ENCODE measurements at places on chromosomes 11 and 22.
A peak's percentile ranks its signal among the peaks of the same experiment; 100 is the strongest.

GRCh38 chr11:71474771-71475483, 21.9 kb downstream of the NADSYN1 start:
- H3K4me3 ChIP-seq = no peak overlapping the region
- DNase-seq = no peak
- H3K27ac ChIP-seq = no peak overlapping the region
- peaks cover 76% of the 10 kb centered on the region for H3K36me3 ChIP-seq
- no peaks in the 10 kb centered on the region for H3K27me3 ChIP-seq

GRCh38 chr22:43566021-43566420, 154.2 kb downstream of the MPPED1 start:
- no peaks in the 10 kb centered on the region for H3K27me3 ChIP-seq
- H3K27ac ChIP-seq = no peak overlapping the region
- peaks cover 12% of the 10 kb centered on the region for H3K4me1 ChIP-seq
- no peak for DNase-seq
- no peak overlapping the region for H3K4me3 ChIP-seq

GRCh38 chr11:353179-353873, 16.0 kb upstream of the B4GALNT4 start:
- no peak for DNase-seq
- H3K4me1 ChIP-seq = peaks cover 6% of the 10 kb centered on the region
- peaks cover 11% of the 10 kb centered on the region for H3K36me3 ChIP-seq
- no peak overlapping the region for H3K27ac ChIP-seq

DNA sequence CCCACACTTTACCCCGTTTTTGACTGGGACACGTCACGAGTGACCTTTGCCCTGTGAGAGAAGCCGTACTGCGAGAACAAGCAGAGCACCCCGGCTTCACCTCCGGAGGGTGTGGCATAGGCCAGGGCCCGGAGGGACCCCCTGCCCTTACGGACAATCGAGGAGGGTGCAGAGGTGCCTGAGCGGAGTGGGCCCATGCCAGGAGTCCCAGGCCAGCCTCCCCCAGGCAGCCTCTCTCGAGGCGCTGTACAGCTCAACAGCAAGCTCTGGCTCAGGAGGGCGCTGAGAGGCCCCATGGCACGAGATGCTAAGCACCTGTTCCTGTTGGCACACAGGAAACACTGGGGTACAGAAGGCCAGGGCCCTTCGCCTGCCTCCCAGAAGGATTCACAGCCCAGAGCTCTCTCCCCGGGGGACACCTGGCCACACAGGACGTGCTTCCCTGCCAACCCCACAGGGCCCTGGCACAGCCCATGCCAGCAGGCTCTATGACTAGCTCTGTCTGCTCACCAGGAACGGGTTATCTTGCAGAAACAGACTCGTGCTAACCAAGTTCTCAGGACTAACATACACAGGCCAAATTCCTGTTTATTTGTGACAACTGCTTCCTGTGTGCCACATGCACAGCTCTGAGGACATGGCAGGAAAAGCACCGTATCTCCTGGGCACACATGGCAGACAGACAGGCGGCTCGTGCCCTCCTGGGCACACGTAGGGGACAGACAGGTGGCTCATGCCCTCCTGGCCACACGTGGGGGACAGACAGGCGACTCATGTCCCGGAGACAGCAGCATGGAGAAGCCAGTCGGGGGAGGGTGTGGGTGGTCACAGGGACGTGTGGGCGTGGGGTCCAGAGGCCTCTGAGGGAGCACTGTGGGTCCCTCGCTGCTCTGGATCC, 11.6 kb downstream of the TOLLIP start:
- no peak overlapping the region for H3K4me3 ChIP-seq
- no peak overlapping the region for H3K27ac ChIP-seq
- H3K27me3 ChIP-seq = no peaks in the 10 kb centered on the region
- no peak for DNase-seq
- H3K4me1 ChIP-seq = peaks cover 4% of the 10 kb centered on the region

- H3K4me1 ChIP-seq = peaks cover 14% of the 10 kb centered on the region
- H3K36me3 ChIP-seq = no peaks in the 10 kb centered on the region
- no peaks in the 10 kb centered on the region for H3K27me3 ChIP-seq
- no peak for DNase-seq
- H3K27ac ChIP-seq = peak overlapping the region; percentile 57
These were observed 48.1 kb upstream of the FGF3 start for GRCh38 chr11:69867076-69868005.

DNA sequence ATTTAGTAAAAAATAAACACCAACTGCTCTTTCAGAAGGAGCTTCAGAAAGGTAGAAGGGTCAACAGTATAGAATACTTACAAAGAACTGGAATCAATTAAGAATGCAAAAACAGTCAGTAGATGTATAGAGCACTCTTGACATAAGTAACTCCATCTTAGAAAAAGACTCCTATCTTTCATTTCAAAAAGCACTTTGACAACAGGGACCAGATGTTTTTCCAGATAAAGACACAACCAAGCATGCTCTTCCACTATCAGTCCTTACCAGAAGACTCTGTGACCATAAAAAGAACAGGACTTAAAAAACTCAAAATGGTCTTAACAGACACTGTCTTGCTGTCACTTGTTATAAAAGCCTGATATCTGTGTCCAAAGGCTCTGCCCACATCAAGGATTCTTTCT, 5.2 kb downstream of the SLC25A17 start:
- no peak overlapping the region for H3K27ac ChIP-seq
- no peak for DNase-seq
- no peak overlapping the region for H3K4me3 ChIP-seq
- no peaks in the 10 kb centered on the region for H3K36me3 ChIP-seq
- H3K4me1 ChIP-seq = peaks cover 2% of the 10 kb centered on the region

DNA sequence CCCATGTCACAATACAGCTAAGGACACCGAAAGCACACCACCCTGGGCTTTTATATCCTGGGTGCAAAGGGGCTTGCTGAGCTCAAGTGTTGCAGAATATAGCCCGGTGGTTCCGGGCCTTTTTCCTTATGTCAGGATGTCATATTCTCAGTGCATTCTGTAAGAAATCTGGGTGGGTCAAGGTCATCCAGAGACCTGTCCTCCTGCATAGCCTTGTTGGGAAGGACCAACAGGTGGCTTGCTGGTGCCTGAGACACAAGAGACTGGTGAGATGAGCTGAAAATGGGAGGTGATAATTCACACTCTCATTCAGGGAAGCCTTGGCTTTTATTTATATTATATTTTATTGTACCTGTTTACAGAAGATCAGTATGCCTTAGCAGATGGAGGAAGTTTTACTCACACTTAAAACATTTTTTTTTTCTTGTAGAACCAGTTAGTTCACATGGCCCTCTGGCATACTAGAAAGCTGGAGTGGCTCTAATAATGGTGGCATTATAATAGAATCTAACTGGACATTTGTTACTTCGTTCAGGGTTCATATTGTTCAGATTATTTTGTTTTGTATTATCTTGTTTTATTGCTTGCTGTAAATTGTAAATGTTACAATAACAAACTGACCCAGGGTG, 14.6 kb upstream of the TMEM123 start:
- no peak overlapping the region for H3K4me3 ChIP-seq
- no peak for DNase-seq
- H3K4me1 ChIP-seq = no peaks in the 10 kb centered on the region
- H3K27ac ChIP-seq = no peak overlapping the region
- no peaks in the 10 kb centered on the region for H3K36me3 ChIP-seq
- peaks cover 14% of the 10 kb centered on the region for H3K27me3 ChIP-seq

GRCh38 chr11:9123595-9124304, 32.4 kb upstream of the SCUBE2 start:
- H3K4me3 ChIP-seq = no peak overlapping the region
- H3K27ac ChIP-seq = no peak overlapping the region
- peaks cover 2% of the 10 kb centered on the region for H3K4me1 ChIP-seq
- H3K36me3 ChIP-seq = no peaks in the 10 kb centered on the region

DNA sequence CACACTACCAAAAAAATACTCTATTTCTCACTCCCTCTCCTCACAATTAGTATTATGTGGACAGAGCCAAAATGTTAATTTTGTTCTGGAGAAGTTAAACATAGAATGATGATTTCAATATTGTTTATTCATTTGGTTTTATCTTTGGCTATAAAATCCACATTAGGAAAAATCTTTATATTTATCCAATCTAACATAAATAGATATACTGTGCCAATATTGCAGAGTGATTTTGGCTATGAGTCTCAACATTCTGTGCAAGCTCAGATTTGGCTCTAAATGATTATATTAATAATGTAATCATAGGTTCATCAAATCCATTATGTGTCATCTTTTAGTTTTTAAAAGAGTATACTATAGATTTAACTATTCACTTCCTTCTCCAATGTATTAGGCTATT, 667.5 kb upstream of the CHORDC1 start:
- no peaks in the 10 kb centered on the region for H3K36me3 ChIP-seq
- no peak for DNase-seq
- H3K27ac ChIP-seq = no peak overlapping the region
- no peak overlapping the region for H3K4me3 ChIP-seq
- H3K4me1 ChIP-seq = no peaks in the 10 kb centered on the region

GRCh38 chr11:78820741-78821140, 246.1 kb upstream of the NARS2 start:
- no peak overlapping the region for H3K4me3 ChIP-seq
- no peaks in the 10 kb centered on the region for H3K36me3 ChIP-seq
- peaks cover 7% of the 10 kb centered on the region for H3K4me1 ChIP-seq

DNA sequence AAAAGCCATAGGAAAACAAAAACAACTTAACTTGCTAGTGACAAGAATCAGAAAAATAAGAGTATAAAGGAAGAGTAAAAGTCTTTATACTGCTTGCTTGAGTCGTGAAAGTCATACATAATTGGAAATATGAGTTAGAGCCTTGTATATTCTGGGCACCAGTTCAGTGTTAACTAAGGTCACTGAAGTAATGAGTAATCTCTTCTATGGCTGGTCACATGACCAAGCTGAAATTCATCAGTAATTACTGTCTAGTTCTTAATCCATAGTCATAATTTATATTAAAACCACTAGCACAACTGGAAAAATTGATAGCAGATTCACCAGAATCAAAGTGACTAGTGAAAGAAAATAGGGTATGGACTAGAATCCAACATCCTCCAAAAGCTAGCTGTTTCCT, 84.4 kb upstream of the SLC5A12 start:
- H3K36me3 ChIP-seq = no peaks in the 10 kb centered on the region
- H3K27me3 ChIP-seq = no peaks in the 10 kb centered on the region
- no peak overlapping the region for H3K27ac ChIP-seq
- no peak overlapping the region for H3K4me3 ChIP-seq

DNA sequence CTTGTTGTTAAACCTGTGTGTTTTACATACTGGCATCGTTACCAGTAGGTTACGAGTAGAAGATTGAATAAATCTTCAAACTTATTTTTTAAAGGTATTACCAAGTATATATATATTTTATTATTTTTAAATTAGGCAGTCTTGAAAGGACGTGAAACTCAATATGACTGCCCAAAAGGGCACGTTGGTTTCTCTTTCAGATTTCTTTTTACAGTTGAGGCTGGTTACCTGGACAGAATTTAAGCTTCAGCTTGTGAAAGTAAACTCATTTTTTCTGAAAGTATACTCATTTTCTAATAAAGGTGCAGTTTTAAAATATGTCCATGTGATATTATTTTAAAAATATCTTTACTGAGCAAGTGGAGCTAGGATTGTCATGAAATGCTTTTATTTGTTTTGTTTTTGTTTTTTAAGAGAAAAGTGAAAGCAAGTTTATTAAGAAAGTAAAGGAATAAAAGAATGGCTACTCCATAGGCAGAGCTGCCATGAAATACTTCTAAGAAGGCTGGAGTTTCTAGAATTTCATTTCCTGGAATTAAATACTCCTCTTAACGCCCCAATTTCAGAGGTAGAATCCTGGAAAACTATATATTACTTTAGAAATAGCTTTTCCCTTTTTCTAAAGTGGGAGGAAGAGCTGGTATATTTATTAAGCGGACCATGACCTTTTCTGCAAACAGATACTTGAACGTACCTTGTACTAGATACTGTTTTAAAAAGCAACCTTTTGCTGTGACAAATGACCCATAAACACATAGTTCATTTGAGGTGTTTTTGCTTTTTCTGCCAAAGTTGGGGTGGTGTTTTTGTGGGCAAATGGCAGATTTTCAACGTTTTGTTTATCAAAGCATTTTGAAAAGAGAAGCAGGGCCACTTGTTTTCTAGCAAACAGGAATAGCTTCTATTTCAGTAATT, 1.9 kb downstream of the FBXO7 start:
- H3K4me1 ChIP-seq = peaks cover 5% of the 10 kb centered on the region
- H3K27ac ChIP-seq = no peak overlapping the region
- no peak for DNase-seq
- H3K27me3 ChIP-seq = no peaks in the 10 kb centered on the region
- H3K36me3 ChIP-seq = no peaks in the 10 kb centered on the region
- no peak overlapping the region for H3K4me3 ChIP-seq

GRCh38 chr11:68036141-68036716, 2.6 kb upstream of the TCIRG1 start:
- H3K4me1 ChIP-seq = peaks cover 31% of the 10 kb centered on the region
- no peak overlapping the region for H3K27ac ChIP-seq
- H3K4me3 ChIP-seq = no peak overlapping the region
- H3K27me3 ChIP-seq = no peaks in the 10 kb centered on the region
- no peak for DNase-seq
- peaks cover 42% of the 10 kb centered on the region for H3K36me3 ChIP-seq

DNA sequence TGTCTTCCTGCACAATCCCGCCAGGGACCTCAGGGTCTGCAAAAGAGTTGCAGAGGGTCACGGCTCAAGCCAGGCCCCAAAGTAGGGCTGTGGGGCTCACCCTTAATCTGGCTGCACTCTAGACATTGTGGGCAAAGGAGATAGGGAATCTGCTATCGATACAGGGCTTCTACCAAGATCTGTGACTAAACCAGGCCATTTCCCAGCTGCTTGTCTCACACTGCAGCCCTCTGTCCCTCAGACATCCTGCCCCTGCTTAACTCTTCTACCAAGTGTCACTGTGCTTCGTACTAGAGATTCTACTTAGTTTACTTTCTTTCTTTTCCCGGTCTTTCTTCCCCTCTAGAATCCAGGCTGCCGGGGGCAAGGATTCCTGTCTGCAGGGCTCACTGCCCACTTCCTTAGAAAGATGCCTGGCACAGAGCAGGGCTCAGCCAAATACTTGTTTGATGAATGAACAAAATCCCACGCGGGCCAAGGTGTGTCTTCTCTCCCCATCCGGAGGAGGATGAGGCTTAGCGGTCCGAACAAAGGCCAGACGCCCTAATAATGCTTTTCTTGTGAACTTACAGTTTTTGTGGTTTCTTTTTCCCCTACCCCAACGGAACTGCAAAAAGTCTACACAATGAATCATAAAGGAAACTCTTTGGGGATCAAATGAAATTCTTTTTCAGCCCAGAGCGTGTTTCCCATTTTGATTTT, 61.3 kb upstream of the ANO1 start:
- no peak overlapping the region for H3K27ac ChIP-seq
- H3K4me1 ChIP-seq = no peaks in the 10 kb centered on the region
- no peaks in the 10 kb centered on the region for H3K27me3 ChIP-seq
- no peak for DNase-seq
- no peak overlapping the region for H3K4me3 ChIP-seq

GRCh38 chr11:70551351-70552166, 153.2 kb downstream of the CTTN start:
- no peak overlapping the region for H3K4me3 ChIP-seq
- H3K27me3 ChIP-seq = no peaks in the 10 kb centered on the region
- peaks cover 38% of the 10 kb centered on the region for H3K4me1 ChIP-seq
